ENCODE measurements at places on chromosomes 1 and 21.

- DNase-seq, result no peak
Measured at GRCh38 chr1:119440721-119441307, 25.9 kb downstream of the HSD3B2 start.

DNA sequence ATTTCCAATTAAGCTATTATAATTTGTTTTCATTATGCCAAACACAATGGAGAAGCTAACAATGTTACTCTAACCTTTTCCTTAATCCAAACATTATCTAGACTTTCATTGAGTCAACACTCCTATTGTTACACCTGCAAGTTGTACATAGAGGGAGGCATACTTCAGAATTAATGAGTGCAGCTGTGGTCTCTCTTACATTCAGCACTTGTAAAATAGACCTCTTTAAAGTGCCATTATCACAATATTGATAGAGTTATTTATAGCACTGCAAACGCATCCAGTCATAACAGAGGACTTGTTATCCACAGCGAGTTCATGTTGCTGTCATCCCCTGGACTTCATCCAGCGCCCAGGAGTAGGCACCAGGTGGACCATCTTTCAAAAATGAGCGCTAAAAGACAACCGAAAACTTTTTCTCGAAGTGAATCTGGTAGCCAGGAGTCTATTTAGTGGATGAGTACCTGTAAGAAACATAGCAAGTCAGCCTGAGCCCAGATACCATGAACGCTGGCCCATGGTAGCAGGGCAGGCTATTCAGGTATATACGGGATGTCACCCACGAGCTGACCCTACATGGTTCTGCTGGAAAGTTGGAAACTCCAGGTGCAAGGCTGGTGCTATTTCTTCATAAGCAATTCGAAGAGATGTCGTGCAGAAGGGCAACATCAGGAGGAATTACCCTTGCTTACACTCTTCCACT, 70.6 kb upstream of the NFIA start:
- no peak for DNase-seq

GRCh38 chr1:93716163-93716562, 34.5 kb upstream of the BCAR3 start:
- DNase-seq, result no peak

DNA sequence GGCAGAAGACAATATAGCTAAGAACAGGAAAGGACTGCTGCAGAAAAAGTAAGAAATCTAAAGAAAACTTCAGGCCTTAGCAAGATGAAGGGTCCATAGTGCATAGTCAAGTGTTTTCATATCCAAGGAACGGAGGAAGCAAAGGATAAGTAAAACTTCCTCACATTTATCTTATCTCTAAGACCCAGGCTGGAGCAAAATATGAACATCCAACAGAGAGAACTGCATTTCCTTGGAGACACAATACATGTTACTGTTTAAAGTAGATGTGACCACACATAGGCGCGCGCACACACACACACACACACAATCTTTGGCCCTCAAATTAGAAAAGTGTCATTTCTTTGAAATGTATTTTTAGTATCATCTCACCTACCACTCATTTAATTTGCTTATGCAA, 66.7 kb downstream of the TTLL7 start:
- no peak for DNase-seq

GRCh38 chr1:110007046-110007830, 22.7 kb downstream of the AHCYL1 start:
- no peak for DNase-seq

DNA sequence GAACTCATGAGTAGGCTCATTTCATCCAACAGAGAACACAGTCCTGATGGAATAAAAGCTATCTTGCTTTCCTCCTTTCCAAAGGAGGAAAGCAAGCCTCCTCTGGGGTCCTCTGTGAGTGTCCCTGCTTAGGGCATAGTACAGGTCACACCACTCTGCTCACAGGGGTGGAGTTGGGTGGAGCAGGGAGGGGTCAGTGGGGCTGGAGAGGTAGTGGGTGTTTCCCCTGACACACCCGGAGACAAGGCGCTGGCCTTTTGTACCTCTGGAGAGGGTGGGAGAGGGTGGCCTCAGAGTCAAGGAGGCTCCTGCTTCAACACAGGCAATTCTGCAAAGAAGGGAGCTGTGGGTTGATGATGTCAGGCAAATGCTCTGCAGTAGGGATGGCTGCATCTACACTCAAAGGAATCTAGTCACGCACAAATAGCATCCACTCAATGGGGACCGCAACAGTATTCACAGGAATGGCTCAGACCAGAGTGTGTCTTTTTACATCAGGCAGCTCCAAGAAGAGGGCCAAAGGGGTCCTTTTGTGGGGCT, 58.6 kb upstream of the PLXNA2 start:
- DNase-seq, result no peak

GRCh38 chr1:88434836-88435235, 249.2 kb upstream of the PKN2 start:
- DNase-seq, result no peak

DNA sequence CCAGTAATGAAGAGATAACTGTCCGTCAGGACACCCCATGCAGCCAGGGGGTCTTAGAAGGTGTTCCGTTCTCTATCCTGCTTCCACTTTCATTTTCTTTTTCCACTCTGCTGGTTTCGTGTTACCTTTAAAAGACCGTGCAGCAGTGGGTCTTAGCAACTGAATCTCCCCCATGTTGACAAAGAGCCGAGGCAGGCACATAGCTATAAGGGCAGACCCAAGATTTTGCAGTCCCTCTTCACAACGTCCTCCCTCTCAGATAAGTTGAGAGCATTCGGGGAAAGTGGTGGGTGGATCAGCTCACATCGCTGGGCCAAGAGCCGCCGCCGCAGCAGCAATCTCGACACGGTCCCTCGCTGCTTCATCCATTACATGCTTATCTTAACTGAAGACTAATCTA, 355.5 kb downstream of the LMO4 start:
- DNase-seq, result no peak

- no peak for DNase-seq
Measured at GRCh38 chr1:154852845-154853244, 17.2 kb downstream of the KCNN3 start.

- no peak for DNase-seq
Measured at GRCh38 chr21:31182231-31183140, 144.2 kb upstream of the KRTAP19-8 start.

GRCh38 chr1:109787211-109787844, 23.6 kb upstream of the EPS8L3 start:
- no peak for DNase-seq

- no peak for DNase-seq
Measured at GRCh38 chr1:51924455-51924854, 45.9 kb upstream of the NRDC start.

DNA sequence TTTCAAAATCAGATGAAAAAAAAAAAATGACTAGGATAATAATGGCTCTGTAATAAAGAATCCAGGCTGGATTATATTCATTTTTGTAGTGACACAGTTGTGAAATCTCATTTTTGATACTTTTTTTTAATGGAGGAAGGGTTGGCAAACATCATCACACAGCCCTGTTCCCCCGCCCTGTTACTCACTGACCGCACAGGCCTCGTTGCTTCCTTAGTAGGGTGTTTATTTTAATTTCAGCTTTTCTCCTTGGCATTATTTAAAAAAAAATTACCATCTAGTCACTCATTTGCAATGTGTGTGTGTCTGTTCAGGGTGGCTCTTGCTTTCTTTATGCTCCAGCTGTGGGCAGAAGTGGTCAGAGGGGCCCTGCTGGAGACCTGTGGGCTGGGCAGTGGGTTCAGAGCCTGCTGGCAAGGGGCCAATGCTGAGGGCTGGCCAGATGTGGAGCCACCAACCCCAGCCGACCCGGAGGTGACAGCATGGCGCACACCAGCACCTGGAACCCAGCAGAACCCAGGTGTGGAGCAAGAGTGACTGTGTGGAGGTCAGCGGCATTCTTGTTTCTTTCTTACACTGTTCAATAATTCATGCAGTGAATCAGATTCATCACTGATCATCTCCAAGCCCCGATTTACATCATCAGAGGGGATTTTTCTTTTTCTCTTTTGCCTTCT, 44.6 kb downstream of the ZSCAN20 start:
- DNase-seq, result no peak

GRCh38 chr1:95067062-95067461, 5.7 kb downstream of the ALG14 start:
- no peak for DNase-seq

GRCh38 chr1:240613356-240614142, 1.6 kb upstream of the GREM2 start:
- DNase-seq, result no peak
